Vagina (tissue), 2 donors: ENCODE measurements at places on chromosomes 16 and 17.
A peak's percentile ranks its signal among the peaks of the same experiment; 100 is the strongest.

DNA sequence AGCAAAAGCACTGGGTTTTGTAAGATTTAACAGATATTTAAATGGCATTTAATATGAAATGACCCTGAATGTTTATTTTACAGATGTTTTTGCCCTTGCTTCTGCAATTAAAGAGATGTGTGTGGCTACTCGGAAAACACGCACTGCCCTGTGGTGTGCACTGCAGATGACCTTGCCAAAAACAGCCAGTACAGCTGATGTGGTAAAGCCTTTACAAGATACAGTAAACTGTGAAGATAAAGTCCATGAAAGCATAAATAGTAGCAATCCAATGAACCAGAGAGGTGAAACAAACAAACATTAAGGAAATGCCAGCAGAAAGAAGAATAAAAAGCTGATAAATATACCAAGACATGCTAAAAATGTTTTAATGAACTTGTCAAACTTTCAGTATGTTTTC, 15.7 kb downstream of the CCDC43 start:
- H3K27me3 ChIP-seq, result no peaks in the 10 kb centered on the region
- DNase-seq, result no peak
- no peak overlapping the region for H3K4me3 ChIP-seq
- H3K36me3 ChIP-seq, result no peaks in the 10 kb centered on the region

- H3K36me3 ChIP-seq, result no peaks in the 10 kb centered on the region
- no peaks in the 10 kb centered on the region for H3K27me3 ChIP-seq
- H3K4me3 ChIP-seq, result no peak overlapping the region
- H3K4me1 ChIP-seq, result no peaks in the 10 kb centered on the region
Observed at GRCh38 chr17:8048236-8048635, 9.4 kb downstream of the ALOX15B start.

GRCh38 chr16:79434771-79435170, 165.8 kb downstream of the MAF start:
- H3K4me3 ChIP-seq, result no peak overlapping the region
- DNase-seq, result no peak
- peaks cover 15% of the 10 kb centered on the region for H3K4me1 ChIP-seq
- no peaks in the 10 kb centered on the region for H3K36me3 ChIP-seq

DNA sequence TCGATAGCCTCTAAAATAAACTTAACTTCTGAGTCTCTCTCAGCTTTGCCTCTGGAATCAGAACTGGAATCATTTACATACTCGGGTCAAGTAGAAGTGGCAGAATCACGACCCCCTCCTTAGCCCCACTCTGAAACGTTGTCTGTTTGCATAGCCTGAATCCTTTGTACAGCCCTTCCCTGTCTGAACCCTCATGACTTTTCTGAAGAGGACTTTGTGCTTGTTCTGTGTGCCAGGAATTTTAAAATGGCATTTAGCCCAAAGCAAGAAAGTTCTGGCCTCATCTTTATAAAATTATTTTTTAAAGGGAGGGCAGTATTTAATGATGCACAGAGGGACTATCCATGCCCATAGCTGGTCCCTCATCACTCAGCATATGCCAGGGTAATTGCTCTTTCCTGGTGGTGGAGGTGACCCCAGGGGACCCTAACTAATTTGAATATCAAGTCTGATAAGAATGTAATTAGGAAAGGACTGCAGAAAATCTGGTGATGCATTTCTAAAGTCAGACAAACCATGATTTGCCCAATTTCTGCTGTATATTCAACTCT, 342.7 kb upstream of the TNRC6C start:
- no peak for DNase-seq
- peaks cover 26% of the 10 kb centered on the region for H3K4me1 ChIP-seq
- H3K4me3 ChIP-seq, result no peak overlapping the region
- no peaks in the 10 kb centered on the region for H3K27me3 ChIP-seq
- no peak overlapping the region for H3K27ac ChIP-seq

- peaks cover 16% of the 10 kb centered on the region for H3K36me3 ChIP-seq
- peak overlapping the region; percentile 27 for H3K27ac ChIP-seq
- DNase-seq, result no peak
- H3K27me3 ChIP-seq, result no peaks in the 10 kb centered on the region
Observed at GRCh38 chr16:81649561-81650184, 129.4 kb upstream of the PLCG2 start.

GRCh38 chr17:19759568-19760549, 11.8 kb upstream of the ALDH3A1 start:
- H3K27ac ChIP-seq, result no peak overlapping the region
- no peaks in the 10 kb centered on the region for H3K36me3 ChIP-seq
- no peak for DNase-seq
- H3K4me3 ChIP-seq, result no peak overlapping the region
- H3K27me3 ChIP-seq, result no peaks in the 10 kb centered on the region

- peaks cover 39% of the 10 kb centered on the region for H3K4me1 ChIP-seq
- H3K27me3 ChIP-seq, result no peaks in the 10 kb centered on the region
- no peaks in the 10 kb centered on the region for H3K36me3 ChIP-seq
- DNase-seq, result no peak
Observed at GRCh38 chr17:7204336-7204735, 15.3 kb downstream of the DLG4 start.
